Epithelial cell of alveolus of lung (primary cell): ENCODE measurements at places on chromosomes 13 and 19. TPM values are rescaled to one million over a fixed set of nuclear protein-coding genes. Genes with fewer than 3 reads are reported as not detected.

TEAD2 gene
- 56.4 and 70.2 TPM in 2 replicates for total RNA-seq

GPR4 gene
- total RNA-seq, result 0.26 and 0.48 TPM in 2 replicates

S1PR4 gene
- total RNA-seq, result not detected in 2 replicates

NMRK2 gene
- total RNA-seq, result not detected in 2 replicates

CD320 gene
- total RNA-seq, result 60.6 and 82.6 TPM in 2 replicates

GAPDHS gene
- total RNA-seq, result not detected in 2 replicates

PCDH9 gene
- 2.9 and 8.7 TPM in 2 replicates for total RNA-seq

CA11 gene
- 1.3 and 4.6 TPM in 2 replicates for total RNA-seq

FAM83E gene
- total RNA-seq, result 0.26 TPM in 1 of 2 replicates, not detected in the other

GPR42 gene
- not detected in 2 replicates for total RNA-seq

ZNF57 gene
- 1.6 and 6.1 TPM in 2 replicates for total RNA-seq

ASF1B gene
- total RNA-seq, result 14.6 and 26.4 TPM in 2 replicates

HSD11B1L gene
- 13.3 and 51.3 TPM in 2 replicates for total RNA-seq

PSMD8 gene
- 231 and 448 TPM in 2 replicates for total RNA-seq

ESD gene
- total RNA-seq, result 147 and 154 TPM in 2 replicates

S1PR5 gene
- 0.16 and 3.4 TPM in 2 replicates for total RNA-seq

CCDC169 gene
- total RNA-seq, result 0.91 and 2.8 TPM in 2 replicates

SIGLEC8 gene
- not detected in 2 replicates for total RNA-seq

THSD1 gene
- 2.4 and 3.9 TPM in 2 replicates for total RNA-seq

OR4F17 gene
- not detected in 2 replicates for total RNA-seq

STOML3 gene
- total RNA-seq, result not detected in 2 replicates

AMH gene
- total RNA-seq, result under 0.01 and 2.3 TPM in 2 replicates

MYH14 gene
- total RNA-seq, result 0.65 TPM in 1 of 2 replicates, not detected in the other

CYP2A6 gene
- not detected in 2 replicates for total RNA-seq

PDS5B gene
- 15.5 and 28.1 TPM in 2 replicates for total RNA-seq

TOMM40 gene
- total RNA-seq, result 43.9 and 67.0 TPM in 2 replicates

APLP1 gene
- total RNA-seq, result 12.8 and 17.3 TPM in 2 replicates

ALOX5AP gene
- total RNA-seq, result 0.64 and 12.2 TPM in 2 replicates

ING1 gene
- 9.7 and 21.5 TPM in 2 replicates for total RNA-seq

MEGF8 gene
- 25.6 and 44.4 TPM in 2 replicates for total RNA-seq

PRKCG gene
- under 0.01 TPM in 1 of 2 replicates, not detected in the other for total RNA-seq

DNAAF3 gene
- total RNA-seq, result 1.0 TPM in 1 of 2 replicates, not detected in the other

KIR2DL3 gene
- not detected in 2 replicates for total RNA-seq

NAPSA gene
- total RNA-seq, result 2.8 TPM in 1 of 2 replicates, not detected in the other

FBXO17 gene
- total RNA-seq, result 24.3 and 39.8 TPM in 2 replicates
